ENCODE measurements at places on chromosomes 3 and 15.

DNA sequence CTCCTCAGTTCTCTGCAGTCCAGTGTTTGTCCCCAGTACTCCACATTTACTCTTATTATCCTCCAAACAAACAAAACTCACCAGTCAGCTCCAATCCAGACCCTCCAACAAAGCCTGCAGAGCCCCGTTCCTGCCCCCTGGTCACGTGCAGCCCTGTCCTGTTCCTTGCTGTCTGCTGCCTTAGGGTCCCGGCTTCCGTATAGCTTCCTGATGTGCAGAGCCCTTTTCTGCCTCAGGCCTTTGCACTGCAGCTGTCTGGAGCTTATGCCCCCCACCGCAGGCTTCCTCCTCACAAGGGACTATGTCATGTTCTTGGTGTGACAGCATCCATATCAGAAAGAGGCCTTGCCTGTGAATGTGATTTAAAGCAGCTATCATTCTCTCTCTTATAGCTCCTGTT, 39.0 kb upstream of the UBE3A start:
- DNase-seq, result no peak

DNA sequence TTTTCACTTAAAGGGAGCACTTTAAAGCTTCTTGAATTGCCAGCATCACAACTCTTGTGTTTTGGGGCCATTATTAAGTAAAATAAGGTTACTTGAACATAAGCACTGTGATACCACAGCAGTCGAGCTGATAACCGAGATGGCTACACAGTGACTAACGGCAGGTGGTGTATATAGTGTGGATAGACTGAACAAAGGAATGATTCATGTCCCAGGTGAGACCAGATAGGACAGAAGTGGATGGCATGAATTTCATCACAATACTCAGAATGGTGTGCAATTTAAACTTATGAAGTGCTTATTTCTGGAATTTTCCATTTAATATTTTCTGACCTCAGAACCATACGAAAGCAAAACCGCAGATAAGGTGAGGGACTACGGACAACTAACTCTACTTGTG, 40.2 kb downstream of the PBRM1 start:
- DNase-seq, result no peak

DNA sequence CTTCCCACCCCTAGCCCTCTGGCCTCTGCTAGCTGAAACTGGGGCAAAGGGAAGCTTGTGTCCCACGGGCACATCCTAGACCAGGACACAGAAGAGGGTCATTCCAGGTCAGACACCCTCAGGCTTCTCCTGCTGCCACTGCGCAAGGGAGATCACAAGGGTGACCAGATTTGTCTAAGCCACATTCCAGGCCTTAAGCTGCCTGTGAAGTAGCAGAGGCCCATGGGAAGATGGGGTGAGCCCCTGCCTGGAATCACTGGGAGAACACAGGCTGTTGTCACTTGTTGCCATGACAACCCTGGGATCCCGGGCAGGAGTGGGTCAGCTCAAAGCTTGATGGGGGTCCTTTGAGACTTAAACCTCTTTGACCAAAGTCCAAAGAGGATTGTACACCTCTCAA, 10.8 kb downstream of the STRA6 start:
- no peak for DNase-seq

DNA sequence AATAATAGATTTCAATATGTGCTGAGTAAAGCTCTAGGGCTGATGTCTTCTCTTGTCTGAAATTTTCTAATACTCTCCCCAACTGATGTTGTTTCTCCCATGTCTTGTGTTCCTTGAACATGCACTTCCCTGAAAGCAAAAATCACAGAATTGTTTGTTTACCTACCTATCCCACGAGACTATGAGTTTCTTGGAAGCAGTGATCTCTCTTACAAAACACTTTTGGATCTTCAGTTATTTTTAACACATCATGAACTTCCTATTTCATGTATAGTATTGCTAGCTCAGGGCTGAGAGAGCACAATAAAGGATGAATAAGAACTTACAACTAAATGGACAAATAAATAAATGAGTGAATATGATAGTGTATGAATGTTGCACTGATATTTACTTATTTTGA, 365.0 kb downstream of the ROBO2 start:
- no peak for DNase-seq

- DNase-seq, result peak; percentile 97
Measured at GRCh38 chr15:90402223-90402622, 14.2 kb downstream of the IQGAP1 start.

DNA sequence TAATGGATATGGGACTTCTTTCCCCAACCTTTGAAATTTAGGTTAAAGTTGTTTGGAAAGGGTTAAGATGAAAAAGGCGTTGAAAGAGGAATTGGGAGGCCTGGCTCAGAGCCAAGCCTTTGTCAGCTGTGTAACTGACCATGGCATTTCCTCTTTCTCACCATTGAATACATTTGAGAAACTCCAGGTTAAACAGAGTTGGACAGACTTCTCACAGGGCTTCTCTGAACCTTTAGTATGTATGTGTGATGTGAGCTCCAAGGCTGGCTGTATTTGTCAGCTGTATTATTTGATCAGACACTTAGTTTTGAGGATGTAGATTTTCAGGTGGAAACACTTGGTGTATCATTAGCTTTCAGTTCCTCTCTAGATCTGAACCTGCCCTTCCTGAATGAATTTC, 136.4 kb upstream of the GOLGA6L4 start:
- no peak for DNase-seq

DNA sequence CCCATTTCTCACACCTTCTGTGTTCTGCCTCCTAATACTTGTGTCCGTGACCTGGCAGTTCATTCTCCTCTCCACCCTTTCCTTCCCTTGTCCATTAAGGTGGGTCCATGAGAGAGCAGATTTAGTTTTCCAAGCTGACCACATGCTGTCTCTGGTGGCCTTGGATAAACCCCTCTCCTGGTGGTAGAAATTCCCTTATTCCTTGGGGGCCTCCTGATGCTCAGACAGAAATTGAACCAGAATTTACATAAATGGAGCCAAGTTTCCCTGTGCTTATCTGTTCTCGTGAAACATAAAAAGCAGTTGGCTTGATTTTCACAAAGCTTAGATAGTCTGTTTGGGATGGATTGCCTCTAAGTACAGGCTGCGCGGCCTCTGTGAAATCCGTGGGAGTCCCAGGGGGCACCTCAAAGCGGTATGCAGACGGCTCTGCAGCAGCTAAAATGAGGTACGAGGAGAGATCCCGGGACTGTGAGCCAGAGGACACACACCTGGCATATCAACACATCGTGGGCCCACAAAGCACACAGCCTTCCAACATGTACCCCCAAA, 101.0 kb upstream of the NMNAT3 start:
- no peak for DNase-seq

DNA sequence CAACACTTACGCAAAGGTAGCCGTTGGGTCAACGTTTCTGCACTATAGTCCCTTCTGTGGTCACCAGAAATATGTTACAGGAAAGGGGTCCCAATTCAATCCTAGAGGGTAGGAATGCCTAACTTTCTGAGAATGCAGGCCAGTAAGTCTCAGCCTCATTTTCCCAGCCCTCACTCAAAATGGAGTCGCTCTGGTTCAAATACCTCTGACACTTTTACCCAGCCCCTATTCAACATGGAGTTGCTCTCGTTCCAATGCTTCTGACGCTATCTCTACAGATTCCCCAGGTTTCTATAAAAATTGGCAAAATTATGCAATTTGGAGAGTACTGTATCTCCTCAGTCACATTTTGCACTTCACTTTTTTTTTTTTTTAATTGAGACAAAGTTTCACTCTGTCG, 39.7 kb downstream of the ZNF445 start:
- DNase-seq, result no peak

- no peak for DNase-seq
Measured at GRCh38 chr3:32815841-32816438, 1.9 kb upstream of the TRIM71 start.

DNA sequence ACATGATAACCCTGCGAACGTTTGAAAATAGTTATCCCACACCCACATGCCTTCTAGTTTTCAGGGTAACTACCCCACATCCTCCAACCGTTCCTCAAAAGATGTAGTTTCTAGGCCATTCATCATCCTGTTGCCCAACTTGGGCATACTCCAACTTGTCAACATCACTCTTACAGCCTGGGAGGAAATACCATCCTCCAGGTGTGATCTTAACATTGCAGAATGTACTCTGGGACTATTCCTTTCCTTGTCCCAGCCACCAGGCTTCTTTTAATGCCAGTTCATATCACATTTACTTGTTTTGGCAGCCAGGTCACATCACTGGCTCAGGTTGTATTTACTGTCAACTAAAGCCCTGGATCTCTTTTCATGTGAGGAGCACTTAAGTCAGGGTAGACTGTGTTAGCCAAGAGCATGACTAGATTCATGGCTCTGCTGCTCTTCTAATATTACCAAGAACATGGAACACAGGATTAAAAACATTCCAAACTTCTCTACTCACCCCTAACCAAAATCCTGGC, 4.0 kb upstream of the DENND6A start:
- DNase-seq, result peak; percentile 22

- no peak for DNase-seq
Measured at GRCh38 chr3:179717219-179717618, 64.4 kb downstream of the USP13 start.

- no peak for DNase-seq
Measured at GRCh38 chr3:189841473-189842205, 210.4 kb downstream of the TP63 start.

- DNase-seq, result peak; percentile 61
Measured at GRCh38 chr15:83365370-83365938, 81.0 kb upstream of the BNC1 start.

DNA sequence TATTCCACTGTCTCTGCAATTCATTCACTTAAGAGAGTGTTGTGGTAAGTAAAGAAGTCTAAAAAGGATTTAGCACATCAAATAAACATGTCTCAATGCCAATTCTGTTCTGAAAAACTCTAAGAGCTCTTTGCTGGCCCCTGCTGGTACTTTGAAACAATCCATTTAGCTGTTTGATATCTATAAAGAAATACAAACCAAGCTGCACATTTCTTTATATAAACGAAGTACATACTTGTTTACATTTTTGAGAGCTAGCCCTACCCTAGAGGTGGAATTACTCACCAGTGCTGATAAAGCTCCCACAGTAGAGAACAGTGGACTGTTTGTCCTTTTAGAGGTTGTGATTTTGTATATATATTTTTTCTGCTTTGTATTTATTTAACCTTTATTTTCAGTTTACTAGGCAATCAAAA, 75.5 kb downstream of the NEDD4 start:
- DNase-seq, result peak; percentile 81

DNA sequence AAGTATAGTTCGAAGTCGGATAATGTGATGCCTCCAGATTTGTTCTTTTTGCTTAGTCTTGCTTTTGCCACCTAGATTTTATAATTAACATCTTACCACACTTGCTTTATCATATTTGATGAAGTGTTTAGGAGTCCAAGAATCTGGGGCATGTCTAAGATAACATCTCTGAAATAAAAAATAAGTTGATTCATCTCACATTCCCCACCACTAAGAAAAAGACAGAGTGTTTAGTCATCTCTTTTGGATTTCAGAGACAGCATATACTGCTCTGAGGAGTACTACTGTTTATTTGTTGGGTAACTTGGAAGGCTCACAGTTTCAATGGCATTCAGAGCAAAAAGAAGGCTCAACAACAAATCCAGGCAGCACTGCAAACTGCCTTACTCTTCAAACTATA, 324.2 kb upstream of the ATP11B start:
- no peak for DNase-seq

DNA sequence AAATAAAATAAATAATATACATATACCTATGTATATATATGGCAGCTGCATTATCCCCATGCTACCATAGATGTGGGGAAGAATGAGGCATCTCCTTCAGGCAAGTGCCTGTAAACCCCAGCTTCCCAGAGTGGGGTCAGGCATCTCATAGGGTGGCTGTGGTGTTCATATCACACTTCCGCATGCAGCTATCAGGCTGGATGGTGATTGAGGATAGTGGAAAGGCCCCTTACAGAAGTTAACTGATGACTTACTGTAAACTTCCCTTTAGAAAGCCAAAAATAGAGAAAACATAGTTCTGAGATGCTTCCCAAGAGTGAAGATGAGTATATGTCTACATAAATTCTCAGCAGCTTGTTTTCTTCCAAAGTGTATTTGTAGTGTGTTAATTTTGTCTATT, 3.5 kb upstream of the PP2D1 start:
- no peak for DNase-seq

DNA sequence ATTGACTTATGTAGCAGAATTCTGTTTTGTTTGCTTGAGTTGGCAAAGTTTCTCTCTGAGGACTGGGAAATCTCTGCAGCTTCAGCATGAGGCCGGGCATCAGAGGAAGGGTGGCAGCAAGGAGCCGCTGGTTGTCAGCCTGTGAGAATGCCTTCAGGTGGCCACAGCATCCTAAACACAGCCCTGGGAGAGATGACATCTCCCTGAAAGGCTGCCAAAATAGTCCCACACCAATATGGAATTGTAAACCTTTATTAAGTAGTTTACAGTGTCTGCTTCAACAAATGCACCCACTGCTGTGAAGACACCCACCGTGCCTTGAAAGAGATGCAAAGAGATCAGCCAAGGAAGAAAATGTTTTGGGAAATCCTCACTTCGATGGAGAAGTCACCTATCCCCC, 609.7 kb upstream of the ARRDC4 start:
- no peak for DNase-seq

- no peak for DNase-seq
Measured at GRCh38 chr15:60121845-60122244, 117.7 kb downstream of the FOXB1 start.

DNA sequence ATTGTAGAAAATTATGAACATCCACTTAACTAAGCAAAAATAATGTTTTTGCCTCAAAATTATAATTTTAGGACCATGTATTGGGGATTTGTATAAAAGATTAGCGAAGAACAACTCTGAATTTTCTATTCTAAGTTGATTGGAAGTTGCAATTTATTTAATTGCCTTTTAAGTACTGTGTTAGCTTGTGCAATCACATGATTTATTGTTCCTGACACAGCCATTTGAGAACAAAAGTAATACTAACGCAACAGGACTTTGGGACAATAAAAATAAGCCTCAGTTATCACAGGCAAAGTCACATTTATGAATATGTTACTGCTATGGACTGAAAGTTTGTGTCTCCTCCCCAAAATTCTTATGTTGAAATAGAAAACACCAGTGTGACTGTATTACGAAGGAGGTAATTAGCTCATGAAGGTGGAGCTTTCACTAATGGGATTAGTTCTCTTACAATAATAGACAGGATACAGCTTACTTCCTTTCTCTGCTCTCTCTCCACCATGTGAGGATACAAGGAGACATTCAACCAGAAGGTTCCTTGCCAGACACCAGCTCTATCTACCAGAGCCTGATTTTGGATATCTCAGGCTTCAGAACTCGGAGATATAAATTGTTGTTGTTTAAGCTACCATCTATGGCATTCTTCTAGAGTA, 745.9 kb downstream of the ZBBX start:
- no peak for DNase-seq

DNA sequence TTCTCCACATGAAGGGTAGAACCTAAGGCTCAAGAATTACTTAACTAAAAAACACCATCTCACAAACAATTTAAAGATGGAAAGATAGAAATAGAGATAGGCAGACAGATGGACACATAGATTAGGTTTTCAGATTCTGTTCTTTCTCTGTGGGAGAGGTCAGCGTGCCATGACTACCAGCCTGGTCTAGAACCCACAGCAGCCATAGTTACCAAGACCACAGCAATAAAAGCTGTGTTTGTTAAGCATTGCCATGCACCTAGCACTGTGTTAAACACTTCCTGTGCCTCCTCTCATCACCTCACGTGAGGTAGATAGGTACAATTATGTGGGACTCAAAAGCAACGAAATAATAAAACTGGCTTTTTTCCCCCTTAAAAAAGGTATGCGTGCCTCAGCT, 83.1 kb upstream of the TSEN2 start:
- DNase-seq, result no peak

GRCh38 chr15:56950979-56951378, 32.5 kb downstream of the TCF12 start:
- no peak for DNase-seq

- DNase-seq, result peak; percentile 58
Measured at GRCh38 chr3:139529662-139530061, 9.9 kb downstream of the RBP1 start.
